ENCODE measurements at places on chromosomes 5 and 9.

GRCh38 chr5:110092955-110093785 is 403.4 kb downstream of the MAN2A1 start:
- no peak for DNase-seq

- no peak for DNase-seq
Measured at GRCh38 chr9:18074041-18074440, 399.9 kb upstream of the ADAMTSL1 start.

DNA sequence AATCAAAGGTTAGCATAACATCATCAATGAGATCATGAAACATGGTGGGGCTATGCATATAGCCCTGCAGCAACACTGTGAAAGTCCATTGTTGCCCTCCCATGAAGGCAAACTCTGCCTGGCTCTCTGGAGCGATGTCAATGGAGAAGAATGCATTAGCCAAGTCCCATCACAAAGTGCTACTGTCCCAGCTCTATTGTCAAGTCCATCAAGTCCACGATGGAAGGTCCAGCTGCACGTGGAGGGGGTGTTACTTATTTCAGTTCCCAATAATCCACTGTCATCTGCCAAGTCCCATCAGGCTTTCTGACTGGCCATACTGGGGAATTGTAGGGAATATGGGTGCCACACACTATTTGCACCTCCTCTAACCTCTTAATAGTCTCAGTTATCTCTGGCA is 10.8 kb downstream of the DMAC1 start:
- no peak for DNase-seq

DNA sequence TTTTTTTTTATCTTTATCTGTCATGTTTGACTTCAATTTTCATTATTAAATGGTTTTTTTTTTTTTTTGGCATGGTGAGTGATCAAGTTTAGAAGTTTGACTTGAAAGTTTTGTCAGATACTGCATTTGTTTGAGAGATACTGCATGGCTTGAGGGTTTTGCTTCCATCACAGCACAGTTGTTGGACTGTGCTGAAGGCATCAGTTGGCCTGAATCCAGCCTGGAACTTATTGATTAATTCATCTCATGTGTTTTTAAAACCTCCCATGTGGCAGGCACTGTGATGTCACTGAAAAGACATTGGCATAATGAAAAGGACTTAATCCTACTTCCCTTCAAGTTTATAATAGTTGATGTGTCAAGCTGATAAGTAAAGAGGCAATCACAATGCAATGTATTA is 128.4 kb downstream of the FGF10 start:
- no peak for DNase-seq

GRCh38 chr5:88540471-88541115 is 271.9 kb upstream of the TMEM161B start:
- no peak for DNase-seq

DNA sequence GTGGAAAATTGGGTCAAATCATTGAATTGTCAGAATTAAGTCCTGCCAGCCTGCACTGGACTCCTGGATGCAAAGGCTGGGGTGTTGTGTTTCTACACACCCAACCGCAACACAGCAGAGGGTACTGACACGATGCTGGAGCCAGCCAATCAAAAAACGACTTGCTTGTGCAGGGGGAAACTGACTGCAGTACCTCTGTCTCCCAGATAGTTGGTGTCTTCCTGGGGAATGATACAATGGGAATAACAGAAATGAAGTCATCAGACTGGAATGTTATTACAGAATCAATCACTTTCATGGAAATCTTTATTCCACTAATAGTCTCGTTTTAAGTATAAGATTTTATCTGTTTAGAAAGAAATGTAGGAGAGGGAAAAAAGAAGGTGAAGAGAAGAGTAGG is 330.3 kb downstream of the MLLT3 start:
- DNase-seq, result no peak

GRCh38 chr5:154352960-154353548 is 92.7 kb upstream of the SAP30L start:
- DNase-seq, result no peak

DNA sequence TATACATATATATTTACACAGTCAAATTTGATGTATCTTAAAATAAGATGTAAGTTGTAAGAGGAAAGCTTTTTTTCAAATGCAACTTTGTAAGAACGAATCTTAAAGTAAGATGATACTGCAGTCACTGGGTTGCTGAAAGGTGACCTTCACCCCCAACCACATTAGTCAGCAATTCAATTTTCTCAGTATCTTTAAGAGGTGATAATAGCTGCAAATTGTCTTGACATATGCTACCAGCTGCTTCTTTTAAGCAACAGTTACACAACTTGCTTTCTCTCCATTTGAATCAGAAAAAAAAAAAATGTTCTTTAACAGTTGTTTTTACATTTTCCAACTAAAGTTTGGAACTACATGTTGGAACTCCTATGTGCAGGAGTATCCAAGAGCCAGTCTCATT is 246.6 kb upstream of the CCNG1 start:
- DNase-seq, result no peak
